ENCODE measurements at places on chromosomes 16 and 17.

- no peak for DNase-seq
Measured at GRCh38 chr17:65630502-65630901, 69.1 kb upstream of the AXIN2 start.

GRCh38 chr17:9382626-9383025, 193.0 kb downstream of the STX8 start:
- no peak for DNase-seq

DNA sequence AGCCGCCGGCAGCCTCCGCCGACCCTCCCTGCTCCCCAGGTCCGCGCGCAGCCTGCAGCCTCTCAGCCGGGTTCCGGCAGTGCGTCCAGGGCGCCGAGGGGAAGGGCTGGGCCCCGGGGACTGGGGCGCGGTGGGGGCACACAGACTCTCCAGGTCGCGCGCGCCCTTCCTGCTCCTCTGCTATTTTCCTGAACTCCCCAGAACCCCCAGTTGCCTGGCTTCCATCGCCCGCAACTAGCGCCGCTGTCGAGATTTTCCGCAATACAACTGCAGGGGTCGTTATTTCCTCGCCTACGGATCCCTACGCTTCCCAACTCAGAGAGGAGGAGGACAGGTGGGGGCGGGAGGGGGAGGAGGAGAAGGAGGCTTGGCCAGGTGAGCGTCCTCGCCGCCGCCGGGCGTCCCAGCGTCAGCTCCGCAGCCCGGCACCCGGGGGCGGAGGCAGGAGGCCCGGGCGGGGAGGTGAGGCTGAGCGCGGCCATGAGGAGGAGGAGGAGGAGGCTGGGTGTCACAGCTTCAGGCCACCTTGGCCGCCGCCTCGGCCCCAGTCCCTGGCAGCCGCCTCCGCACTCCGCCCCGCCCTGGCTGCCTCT, at the start of gene CA10:
Gene CA10, minus strand, starts transcription at position 265 of the 593 bp plus-strand sequence.
- no peak for DNase-seq

- DNase-seq: no peak
Measured at GRCh38 chr16:15440852-15441251, 6.5 kb downstream of the BMERB1 start.

GRCh38 chr17:61729690-61730268, 133.5 kb downstream of the BRIP1 start:
- DNase-seq: no peak

DNA sequence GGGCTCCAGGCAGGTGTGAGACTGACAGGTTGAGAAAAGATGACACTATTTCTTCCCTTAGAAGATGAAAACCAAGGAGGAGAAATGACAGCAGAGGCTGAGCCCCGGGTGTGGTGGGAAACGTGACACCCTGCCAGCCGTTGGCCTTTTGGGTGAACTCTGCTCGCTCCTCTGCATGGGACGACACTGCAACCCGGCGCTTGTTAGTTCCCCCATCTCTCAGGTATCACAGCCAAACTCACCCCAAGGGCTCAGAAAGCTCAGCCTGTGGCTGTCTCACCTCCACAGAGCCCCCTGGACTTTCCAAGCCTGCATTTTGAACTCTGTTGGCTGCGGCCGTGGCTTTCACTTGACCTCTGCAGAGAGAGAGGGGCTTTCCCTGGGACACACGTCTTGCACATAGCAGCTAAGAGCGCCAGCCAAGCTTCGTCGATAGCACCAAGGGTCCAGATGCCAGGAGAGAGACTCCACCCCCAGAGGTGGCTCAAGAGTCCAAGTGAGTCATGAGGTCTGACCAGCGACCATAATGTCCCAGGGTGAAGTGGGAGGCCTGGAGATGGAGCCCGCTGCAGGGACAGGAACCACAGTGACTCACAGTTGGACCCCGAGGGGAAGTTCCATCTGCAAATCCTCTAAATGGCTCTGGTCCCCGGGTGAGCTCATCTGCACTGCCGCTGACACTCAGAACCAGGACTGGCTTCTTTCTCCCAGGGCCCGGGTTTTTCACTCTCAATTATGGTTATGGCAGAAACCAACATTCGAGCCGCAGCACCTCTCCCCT, 301.9 kb downstream of the SOX9 start:
- peak; percentile 59 for DNase-seq

DNA sequence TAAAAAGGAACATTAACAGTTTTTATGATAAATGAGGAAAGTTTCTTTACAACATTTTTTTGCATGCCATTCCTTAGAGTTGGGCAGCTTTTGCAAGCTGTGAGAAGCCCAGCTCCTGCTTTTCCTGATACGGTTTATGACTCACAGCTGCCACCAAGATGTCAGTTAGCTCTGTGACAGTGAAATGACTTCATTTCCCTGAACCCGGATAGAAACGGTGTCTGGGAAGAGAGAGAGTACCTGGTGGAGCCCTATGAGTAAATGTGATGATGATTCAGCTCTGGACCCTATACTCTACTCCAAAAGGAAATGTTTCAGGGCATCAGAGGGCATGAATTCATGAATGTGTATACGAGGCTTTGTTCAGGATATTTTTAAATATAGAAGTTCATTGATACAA, 366.3 kb upstream of the HSBP1 start:
- DNase-seq: no peak

GRCh38 chr17:2043785-2044184, 2.0 kb downstream of the OVCA2 start:
- DNase-seq: no peak

DNA sequence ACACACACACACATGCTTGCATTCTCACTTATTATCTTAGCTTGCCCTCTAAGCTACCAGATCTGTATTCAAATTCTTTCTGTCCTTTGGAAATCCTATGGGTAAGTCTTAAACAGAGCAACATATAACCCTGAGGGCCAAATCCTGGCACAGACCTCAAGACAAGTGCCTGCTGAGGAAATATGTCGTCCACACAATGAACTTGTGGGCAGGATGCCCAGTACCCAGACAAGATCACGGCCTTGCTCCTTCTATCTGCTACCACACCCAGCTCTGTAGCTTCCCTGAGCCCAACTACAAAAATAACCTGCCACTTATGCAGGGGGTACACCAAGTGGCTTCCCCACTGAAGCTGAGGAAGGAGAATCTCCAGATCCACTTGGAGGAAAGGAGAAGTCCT, 37.3 kb upstream of the FA2H start:
- DNase-seq: no peak

GRCh38 chr17:73065376-73065775, 27.1 kb downstream of the SLC39A11 start:
- no peak for DNase-seq

GRCh38 chr17:49456183-49456965, 38.7 kb upstream of the NGFR start:
- DNase-seq: no peak

GRCh38 chr17:20852239-20852989, 190.4 kb downstream of the USP22 start:
- DNase-seq: peak; percentile 14

DNA sequence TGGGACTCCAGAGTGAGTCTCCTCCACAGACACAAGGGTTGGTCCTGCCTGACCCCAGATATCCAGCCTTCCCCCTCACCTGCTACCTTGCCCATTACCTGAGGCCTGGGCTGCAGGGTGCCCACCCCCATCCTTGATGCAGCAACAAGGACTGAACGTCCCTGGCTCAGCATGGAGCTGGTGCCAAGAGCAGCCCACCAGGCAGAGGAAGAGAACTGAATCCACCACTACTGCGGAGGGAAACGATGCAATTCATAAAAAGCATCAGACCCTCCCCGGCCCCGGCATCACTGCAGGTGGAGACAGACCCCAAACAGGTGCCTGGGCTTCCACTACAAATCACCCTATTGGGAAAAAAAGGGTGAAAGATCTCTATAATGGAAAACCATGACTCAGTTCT, 131.0 kb upstream of the TNRC6C start:
- no peak for DNase-seq

DNA sequence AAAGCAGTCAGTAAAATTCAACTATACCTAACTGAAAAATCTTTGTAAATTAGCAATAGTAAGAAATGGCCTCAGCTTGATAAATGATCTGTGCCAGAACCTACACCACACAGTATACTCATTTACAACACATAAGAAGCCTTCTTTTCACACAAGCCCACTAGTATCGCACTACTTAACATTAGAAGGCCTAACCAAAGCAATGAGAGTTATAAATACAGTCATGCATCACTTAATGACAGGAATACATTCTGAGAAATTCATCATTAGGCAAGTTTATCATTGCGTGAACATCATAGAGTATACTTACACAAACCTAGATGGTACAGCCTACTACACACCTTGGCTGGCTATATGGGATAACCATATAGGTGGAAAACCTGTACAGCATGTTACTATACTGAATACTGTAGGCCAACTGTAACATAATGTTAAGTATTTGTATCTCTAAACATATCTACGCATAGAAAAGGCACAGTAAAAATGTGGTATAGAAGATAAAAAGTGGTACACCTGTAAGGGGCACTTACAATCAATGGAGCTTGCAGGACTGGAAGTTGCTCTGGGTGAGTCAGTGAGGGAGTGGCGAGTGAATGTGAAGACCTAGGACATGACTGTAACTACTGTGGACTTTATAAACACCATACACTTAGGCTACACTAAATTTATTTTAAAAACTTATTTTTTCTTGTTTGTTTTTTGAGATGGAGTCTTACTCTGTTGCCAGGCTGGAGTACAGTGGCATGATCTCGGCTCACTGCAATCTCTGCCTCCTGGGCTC, 126.5 kb upstream of the CORO6 start:
- no peak for DNase-seq

DNA sequence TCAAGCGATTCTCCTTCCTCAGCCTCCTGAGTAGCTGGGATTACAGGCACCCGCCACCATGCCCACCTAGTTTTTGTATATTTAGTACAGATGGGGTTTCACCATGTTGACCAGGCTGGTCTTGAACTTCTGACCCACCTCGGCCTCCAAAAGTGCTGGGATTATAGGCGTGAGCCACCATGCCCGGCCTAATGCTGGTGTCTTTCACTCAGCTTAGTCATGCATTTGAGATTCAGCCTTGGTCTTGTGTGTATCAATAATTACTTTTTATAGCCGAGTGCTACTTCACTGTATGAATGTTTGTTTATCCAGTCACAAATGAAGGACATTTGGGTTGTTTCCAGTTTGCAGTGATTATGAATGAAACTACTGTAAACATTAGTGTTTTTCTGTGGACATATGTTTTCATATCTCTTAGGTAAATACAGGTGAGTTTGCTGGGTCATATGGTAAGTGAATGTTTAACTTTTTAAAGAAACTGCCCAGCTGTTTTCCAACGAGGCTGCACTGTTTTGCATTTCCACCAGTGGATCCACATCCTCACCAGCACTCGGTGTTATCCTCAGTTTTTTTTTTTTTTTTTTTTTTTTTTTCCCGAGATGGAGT, 11.0 kb upstream of the PLCG2 start:
- DNase-seq: no peak

GRCh38 chr16:22728167-22728836, 85.7 kb upstream of the HS3ST2 start:
- no peak for DNase-seq

DNA sequence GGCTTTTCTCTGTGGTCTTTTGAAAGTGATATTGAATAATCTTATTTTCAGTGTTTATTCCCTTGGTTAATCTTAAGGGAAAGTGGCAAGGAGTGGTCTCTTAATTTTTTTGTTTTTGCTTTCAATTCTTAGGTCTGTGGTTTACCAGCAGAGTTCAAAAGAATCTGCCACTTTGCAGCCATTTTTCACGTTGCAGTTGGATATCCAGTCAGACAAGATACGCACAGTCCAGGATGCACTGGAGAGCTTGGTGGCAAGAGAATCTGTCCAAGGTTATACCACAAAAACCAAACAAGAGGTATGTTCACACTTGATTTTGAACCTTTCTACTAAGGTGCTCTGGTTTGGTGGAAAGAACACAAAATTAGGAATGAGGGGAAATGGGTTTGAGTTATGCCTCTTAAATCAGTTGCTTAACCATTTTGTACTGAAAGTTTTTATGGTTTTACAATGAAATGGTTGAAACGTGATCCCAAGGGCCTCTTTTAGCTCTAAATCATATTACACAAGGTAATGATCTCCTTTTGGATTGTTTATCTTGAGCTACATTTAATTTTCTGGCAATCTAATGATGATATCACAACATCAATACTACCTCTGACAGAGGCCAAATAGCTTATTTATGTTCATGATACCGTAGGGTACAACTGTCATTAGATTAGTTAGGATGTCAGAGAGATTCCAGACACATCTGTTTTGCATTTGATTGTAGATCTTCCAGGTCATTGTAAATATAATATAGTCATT, 51.6 kb upstream of the CRISPLD2 start:
- DNase-seq: no peak

GRCh38 chr17:73261617-73261951, at the start of gene CPSF4L:
Gene CPSF4L (minus strand): TSS chr17:73261880. CDS start chr17:73261818, 62 bp downstream.
- no peak for DNase-seq

DNA sequence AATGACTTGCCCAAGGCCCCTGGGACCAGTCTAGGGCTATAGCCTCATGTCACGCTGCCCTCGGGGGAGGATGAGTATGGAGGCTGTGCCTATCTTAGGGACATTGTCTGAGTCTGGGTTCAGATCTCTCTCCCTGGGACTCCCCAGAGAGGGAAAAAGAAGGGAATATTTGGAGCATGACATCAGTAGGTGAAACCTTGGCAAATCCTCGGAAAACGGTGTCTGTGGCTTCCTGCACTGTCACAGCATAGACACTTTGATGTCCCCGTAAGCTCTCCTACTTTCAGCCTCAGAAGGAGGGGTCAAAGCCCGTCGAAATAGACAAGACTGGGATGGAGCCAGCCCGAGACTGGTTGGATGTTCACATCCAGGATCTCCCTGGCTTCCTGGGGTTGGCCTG, 11.3 kb downstream of the MEOX1 start:
- no peak for DNase-seq

DNA sequence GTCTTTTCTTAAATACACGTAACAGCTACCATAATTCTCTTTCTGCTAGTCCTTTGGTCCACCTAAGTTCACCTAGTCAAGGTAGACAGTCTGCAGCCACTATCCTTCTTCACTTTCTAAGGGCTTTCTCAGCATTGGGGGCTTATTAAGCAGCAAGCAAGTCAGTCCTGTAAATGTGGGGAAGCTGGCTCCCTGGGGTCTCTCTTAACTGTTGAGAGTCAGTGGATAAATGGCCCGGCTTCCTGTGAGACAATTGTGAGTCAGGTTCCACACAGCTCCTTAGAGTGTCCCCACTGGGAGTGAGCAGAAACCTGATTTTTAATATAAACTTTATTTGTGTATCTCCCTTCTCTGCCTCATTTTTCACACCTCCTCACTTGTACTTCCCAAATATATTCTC, 132.1 kb downstream of the CDH13 start:
- no peak for DNase-seq

- DNase-seq: peak; percentile 65
Measured at GRCh38 chr17:31068291-31068690, 26.5 kb upstream of the NF1 start.

- DNase-seq: peak; percentile 38
Measured at GRCh38 chr17:491086-492021, 138.7 kb upstream of the RPH3AL start.
